ENCODE measurements at places on chromosomes 16 and 17. TPM values are rescaled to one million over a fixed set of nuclear protein-coding genes. Genes with fewer than 3 reads are reported as not detected.

NPIPB13 gene
- total RNA-seq: under 0.01 TPM

DUSP3 gene
- total RNA-seq: 63.9 TPM

TMEM100 gene
- not detected for total RNA-seq

EXOC3L1 gene
- not detected for total RNA-seq

HP gene
- total RNA-seq: not detected

ZPBP2 gene
- total RNA-seq: not detected

CD300LD gene
- total RNA-seq: not detected

NEUROD2 gene
- total RNA-seq: not detected

WSCD1 gene
- under 0.01 TPM for total RNA-seq

ABCA6 gene
- 0.93 TPM for total RNA-seq

UTS2R gene
- total RNA-seq: not detected

EPX gene
- total RNA-seq: not detected

HSD11B2 gene
- total RNA-seq: 4.6 TPM

CDC27 gene
- 86.2 TPM for total RNA-seq

EVPLL gene
- 2.3 TPM for total RNA-seq

SRL gene
- total RNA-seq: under 0.01 TPM

KRTAP3-1 gene
- total RNA-seq: not detected

LGALS9 gene
- total RNA-seq: 0.34 TPM

CCL16 gene
- not detected for total RNA-seq

CCL18 gene
- total RNA-seq: not detected

DOC2A gene
- not detected for total RNA-seq

ST6GALNAC1 gene
- total RNA-seq: 9.3 TPM

CTRB1 gene
- not detected for total RNA-seq

GPR139 gene
- total RNA-seq: not detected

PRCD gene
- total RNA-seq: 3.3 TPM

KRT39 gene
- total RNA-seq: not detected

SHPK gene
- 9.5 TPM for total RNA-seq

CLEC3A gene
- not detected for total RNA-seq

All from nasal cavity respiratory epithelium epithelial cell of viscerocranial mucosa (primary cell).